ENCODE measurements at places on chromosomes 12 and 14.

DNA sequence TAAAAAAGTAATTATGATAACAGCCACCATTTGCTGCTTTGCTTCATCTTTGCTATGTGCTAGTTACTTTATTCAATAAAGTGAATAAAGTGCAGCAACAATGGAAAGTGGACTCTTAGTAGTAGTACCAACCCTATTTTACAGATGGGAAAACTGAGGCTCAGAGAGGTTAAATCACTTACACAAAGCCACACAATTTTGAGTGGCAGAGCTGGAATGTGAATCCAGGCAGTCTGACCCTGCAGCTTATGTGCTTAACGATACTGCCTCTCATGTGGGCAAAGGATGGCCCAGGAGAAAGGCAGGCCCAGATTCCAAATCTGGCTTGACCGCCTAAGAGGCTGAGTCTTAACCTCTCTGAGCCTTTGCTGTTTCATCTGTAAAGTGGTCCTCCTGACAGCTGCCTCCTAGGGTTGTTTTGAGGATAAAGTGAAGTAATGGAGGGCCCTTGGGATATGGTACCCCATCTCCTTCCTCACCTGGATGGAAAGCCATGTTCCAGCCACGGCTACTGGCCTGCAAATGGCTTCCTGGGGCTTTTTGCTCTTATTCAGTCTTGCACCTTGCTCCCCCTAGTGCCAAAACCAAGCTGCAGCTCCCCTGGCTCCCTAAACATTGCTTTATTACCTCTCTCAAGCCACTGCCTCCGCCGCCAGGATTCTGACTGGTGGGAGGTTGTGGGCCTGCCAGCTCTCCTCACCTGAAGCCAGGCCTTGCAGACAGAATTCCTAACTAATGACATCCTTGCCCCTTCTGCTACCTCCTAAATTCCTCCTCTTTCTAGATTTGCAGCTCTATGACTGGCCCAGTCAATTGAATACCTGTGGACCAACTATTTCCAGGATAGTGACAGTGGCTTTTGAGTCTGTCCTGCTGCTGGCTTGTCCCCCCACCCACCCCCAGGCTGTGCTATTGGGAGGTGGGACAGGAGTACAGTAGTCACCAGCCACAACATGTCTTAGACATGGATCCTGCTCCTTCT is 283.3 kb upstream of the PWP1 start:
- peak; percentile 92 for DNase-seq

- DNase-seq = no peak
Measured at GRCh38 chr12:6573001-6573400, 4.9 kb upstream of the NOP2 start.

DNA sequence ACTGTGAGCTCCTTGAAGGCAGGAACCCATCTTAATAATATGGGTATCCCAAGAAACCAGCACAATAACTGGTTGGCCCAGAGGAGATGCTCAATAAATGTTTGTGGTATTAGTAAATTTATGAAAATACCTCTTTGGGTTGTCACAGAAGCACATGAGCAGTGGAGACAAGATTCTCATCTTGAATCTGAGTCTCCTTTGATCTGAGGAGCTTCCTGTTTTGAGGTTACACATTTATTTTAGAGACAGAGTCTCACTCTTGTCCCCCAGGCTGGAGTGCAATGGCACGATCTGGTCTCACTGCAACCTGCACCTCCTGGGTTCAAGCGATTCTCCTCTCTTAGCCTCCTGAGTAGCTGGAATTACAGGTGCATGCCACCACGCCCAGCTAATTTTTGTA is 247.4 kb downstream of the NRXN3 start:
- DNase-seq = no peak

- DNase-seq = no peak
Measured at GRCh38 chr12:99130808-99131553, 485.9 kb downstream of the APAF1 start.

- no peak for DNase-seq
Measured at GRCh38 chr14:25658988-25659387, 609.0 kb upstream of the STXBP6 start.

GRCh38 chr12:92505254-92506231 is 197.2 kb upstream of the PLEKHG7 start:
- DNase-seq = no peak

DNA sequence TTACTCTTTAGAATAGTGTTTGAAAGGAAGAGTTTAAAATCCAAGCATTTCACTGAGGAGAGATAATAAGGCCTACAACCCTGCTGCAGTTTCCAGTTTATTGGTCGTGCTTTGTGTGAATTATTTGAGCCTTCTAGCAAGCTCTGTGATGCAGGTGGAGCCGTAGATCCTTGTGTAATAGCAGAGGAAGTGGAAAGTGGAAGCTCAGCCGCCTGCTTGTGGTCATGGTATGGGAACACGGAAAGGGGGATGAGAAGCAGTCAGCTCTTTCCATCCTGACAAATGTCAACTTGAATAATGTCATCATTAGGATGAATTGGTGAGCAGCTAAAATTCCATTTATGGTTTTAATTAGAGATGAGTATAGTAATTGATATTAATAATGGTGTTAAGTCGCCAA is 29.1 kb downstream of the SYNE2 start:
- no peak for DNase-seq

GRCh38 chr12:45339035-45339434 is 123.1 kb downstream of the ANO6 start:
- DNase-seq = no peak

DNA sequence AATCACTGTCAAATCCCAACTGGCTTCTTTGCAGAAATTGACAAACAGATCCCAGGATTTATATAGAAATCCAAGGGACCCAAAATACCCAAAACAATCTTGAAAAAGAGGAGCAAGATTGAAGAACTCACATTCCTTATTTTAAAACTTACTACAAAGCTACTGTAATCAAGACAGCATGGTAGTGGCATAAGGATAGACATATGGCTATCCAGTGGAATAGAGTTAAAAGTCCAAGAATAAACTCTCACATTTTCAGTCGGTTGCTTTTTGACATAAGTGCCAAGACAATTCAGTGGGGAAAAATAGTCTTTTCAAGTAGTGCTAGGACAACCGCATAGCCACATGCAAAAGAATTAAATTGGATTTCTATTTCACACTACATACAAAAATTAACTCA is 81.0 kb upstream of the HOXC13 start:
- no peak for DNase-seq

DNA sequence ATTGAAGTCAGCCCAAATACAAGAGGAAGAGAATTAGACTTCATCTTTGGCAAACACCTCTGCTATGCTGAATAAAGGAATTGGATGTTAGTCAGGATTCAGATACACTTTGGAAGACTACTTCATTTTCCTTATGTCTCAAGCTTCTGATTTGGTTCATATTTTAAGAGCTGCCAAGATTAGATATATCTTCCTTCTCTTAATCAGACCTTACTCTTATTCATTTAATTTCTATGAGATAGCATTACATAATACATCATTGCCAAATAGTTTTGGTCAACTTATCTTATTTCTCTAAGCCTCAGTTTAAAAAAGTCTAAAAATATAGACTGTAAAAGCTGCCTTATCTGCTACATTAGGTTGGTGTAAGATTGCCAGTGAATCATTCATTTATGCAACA is 330.6 kb upstream of the NAV3 start:
- no peak for DNase-seq

- no peak for DNase-seq
Measured at GRCh38 chr14:91245029-91245428, 525 bp upstream of the GPR68 start.

DNA sequence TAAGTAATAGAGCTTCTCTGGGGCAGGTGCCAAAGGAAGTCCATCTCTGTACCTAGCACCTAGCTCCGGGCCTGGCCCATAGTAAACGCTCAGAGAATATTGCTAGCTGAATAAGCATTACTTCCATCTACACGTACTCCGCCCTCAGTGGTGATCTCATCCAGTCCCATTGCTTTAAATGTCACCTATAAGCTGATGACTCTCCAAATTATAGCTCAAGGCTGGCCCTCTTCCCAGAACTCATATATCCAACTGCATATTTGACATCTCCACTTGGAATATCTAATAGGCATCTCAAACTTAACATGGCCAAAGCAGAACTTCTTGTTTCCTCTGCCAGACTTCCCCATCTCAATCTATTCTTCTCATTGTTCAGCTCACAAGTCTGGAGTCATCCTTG is 6.9 kb upstream of the DYNLL1 start:
- DNase-seq = no peak

- no peak for DNase-seq
Measured at GRCh38 chr12:115519359-115519758, 758.1 kb downstream of the MED13L start.

DNA sequence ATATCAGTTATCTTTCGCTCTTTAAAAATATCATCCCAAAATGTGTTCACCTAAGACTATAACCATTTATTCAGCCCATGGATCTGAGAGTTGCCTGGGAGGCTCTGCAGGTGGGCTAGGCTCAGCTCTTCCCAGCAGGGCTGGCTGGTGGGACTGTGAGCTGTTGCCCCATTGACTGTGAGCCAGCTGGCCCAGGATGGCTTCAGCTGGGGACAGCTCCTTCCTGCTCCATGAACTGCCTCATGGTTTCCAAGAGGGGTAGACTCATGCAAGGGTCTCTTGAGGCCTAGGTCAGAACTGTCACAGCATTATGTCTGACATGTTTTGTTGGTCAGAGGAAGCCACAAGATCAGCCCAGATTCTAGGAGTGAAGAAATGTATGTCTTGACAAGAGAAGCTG is 114.1 kb upstream of the E2F7 start:
- DNase-seq = peak; percentile 61

DNA sequence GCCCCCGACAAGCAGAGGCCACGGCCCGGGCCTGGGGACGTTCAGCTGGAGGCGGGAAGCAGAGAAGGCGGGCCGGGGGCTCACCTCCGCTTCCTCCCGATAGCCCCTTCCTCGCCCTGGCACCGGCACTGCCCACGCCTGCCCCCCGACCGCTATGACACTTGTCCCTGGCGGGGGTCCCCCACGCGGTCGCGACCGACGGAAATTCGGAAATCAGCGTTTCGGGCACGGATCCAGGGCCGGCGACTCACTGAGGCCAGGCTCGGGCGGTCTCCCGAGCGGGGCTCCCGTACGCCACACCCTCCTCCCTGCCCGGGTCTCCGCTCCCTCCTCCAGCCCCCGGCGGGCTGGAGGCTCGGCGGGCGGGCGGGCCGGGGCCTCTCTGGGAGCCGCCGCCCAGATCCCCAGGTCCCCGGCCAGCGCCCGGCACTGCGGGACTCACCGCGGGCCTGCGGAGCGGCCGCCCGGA is 581 bp downstream of the PITPNM2 start:
- no peak for DNase-seq

GRCh38 chr12:21940549-21941505 is at the start of gene ABCC9:
ABCC9 (minus strand) TSS chr12:21941426; CDS start chr12:21936674, 4,752 bp downstream.
- DNase-seq = peak; percentile 69

- DNase-seq = no peak
Measured at GRCh38 chr14:26835979-26836570, 238.2 kb upstream of the NOVA1 start.

Data from H9 (cell line).